Occipital lobe (tissue), 3 donors: ENCODE measurements at places on chromosomes 1 and 21. TPM values are rescaled to one million over a fixed set of nuclear protein-coding genes. Genes with fewer than 3 reads are reported as not detected.
A peak's percentile ranks its signal among the peaks of the same experiment; 100 is the strongest.

DNA sequence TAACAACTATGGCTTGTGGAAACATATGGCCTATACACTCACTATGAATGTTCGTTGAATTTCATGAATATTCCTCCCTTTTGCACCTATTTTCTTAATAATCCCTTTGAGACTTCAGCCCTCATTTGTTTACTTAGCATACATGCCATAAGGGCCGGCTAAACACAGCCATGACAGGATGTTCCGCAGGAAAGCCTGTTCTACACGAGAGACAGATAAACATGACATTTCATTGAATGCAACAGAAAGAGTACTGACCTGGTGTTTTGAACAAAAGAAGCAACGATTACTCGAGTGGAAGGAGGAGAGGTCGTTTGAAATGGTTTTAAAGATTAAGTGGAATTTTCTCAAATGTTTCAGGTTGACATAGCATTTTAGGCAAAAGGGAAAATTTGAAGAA lies 459.5 kb upstream of the CXADR start:
- DNase-seq = no peak

DNA sequence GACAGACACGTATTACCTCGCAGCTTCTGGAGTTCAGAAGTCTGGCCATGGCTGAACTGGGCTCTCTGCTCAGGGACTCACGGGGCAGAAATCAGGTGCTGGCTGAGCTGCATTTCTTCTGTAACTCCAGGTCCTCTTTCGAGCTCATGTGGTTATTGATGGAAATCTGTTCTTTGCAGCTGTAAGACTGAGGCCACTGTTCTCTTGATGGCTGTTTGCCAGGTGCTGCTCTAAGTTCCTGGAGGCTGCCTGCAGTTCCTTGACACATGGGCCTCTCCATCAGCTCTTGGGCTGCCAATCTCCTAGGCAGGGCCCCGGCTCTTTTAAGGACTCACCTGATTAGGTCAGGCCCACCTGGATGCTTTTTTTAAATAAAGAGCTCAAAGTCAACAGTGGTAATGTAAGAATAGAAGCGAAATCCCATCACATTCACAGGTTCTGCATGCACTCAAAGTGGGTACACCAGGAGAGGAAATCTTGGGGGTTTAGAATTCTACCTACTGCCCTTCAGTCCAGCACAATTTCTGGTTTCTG lies 139.1 kb downstream of the KAZN start:
- DNase-seq = no peak

- DNase-seq = no peak
Observed at GRCh38 chr1:151613282-151613780, 1.5 kb downstream of the SNX27 start.

DNA sequence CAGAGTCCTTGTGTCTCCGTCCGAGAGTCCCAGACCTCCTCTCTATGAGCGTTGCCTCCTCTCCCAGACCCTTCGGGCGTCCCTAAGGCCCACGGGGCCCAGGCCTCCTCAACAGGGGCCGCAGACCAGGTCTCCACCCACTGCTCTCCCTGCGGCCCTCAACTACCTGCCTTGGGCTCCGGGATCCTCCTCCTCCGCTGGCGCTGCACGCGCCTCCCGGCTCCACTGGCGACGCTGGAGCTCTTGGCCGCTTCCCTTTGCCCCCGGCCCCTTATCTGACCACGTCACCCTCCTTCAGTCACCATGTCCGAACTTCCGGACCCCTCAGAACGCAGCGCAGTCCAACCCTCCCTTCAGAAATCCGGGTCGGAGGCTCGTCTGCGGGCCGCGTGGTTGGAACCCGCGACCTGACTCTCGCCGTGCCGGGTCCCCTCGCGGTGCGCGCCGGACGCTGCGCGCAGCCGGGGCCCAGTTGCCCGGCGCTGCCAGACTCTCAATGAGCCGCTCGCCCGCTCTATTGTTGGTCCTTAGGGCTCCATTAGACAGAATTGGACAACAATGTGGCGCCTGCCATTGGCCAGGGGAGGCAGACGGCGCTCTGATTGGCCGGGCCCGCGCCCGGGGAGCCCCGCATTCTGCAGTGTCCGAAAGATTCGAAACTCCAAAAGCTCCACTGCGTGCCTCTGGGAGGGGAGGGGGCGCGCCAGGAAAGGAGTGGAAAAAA lies at the start of gene DMRTA2:
Gene DMRTA2 (minus strand): TSS at position 498 of the 724 bp plus-strand sequence. CDS start 1,907 bp downstream, outside the sequence.
- DNase-seq = peak; percentile 12

DNA sequence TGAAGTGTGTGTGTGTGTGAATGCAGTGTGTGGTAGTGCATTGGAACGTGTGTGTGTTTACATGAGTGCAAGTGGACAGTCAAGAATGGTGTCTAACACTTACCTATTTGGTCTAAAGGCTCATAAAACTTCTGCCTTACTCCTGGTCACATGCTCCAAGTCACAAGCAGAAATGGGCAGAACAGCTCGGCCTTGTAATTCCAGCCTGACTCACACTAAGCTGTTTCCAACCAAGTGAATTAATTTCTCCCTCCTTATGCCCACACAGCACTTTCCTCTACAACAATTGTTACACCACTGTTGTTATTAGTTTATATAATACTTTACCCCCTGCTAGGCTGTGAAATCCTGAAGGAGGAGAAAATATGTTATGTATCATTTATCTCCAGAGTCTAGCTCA lies 43.8 kb downstream of the DDR2 start:
- peak; percentile 10 for DNase-seq

GRCh38 chr1:38020396-38020795 lies 7.9 kb downstream of the UTP11 start:
- no peak for DNase-seq

- no peak for DNase-seq
Observed at GRCh38 chr1:40844079-40844478, 18.1 kb downstream of the CITED4 start.

- DNase-seq = no peak
Observed at GRCh38 chr1:166233750-166234366, 67.1 kb upstream of the FAM78B start.

DNA sequence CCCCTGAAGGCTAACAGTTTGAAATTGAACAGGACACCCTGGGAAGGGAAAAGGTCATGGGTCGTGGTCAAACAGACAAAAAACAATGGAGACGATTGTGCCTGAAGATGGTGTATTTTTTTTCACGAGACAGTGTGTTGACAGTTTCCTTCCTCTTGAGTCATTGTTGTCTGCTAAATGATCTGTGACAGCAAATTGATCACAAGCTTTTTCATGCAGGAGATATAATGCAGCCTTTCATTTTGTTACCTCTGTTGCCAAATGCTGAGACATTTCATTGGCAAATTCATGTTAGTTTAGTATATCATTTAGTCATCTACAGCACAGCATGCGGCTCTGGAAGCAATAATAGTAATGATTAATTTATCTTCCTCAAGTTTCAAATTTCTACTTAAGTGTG lies 27.7 kb downstream of the UBE2U start:
- no peak for DNase-seq

DNA sequence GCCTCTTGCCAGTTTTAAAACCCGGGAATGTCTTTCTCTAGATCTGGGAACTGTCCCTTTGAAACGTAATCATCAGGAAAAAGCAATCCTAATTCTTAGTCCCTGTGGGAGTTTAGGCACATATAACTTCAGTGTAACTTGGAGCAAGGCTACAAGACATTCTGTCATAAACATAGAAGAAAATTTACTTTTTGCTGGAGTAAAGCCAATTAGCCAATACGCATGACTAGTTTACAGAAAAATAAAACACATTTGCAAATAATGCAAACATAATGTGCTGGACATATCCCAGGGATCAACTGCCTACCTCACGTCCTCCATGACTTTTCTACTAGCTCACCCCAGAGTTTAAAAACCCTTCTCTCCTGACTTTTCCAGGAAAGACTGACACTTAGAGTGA lies 970.6 kb downstream of the MRPL39 start:
- DNase-seq = no peak

DNA sequence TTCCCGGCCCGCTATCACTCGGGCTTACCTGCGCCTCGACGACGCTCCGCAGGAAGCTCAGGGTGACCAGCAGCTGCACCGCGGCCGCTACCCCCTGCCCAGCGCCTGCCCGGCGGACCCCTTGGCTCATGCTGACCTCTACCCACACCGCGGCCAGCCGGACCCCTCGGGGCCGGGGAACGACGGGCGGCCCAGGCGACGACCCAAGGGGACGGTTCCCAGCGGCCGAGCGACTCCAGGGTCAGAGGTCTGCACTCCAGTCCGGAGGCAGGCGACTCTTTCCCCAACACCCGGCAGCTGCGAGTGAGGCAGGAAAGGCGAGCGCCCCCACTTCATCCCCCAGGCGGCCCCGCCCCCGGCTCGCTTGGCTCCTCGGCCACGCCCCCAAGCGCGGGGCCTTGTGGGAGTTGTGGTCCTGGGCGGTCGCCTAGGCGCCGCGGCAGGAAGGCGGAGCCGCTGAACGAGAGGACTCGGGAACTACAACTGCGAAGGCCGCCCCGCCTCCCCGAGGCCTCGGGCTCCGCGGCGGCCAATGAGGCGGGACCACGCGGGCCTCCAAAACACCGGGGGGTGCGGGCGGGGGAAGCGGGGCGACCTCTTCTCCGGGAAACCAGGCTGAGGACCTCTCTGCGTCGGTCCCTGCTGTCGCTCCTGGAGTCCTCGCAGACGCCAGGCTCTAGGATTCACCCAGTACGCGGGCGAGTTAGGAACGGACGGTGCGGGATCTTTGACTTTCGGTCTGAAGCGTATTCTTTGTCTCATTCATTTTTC lies at the start of gene ERO1B:
Gene ERO1B (minus strand): TSS at position 305 of the 771 bp plus-strand sequence. CDS start 175 bp downstream, at position 130.
- peak; percentile 96 for DNase-seq

- DNase-seq = no peak
Observed at GRCh38 chr1:243488459-243489157, 232.8 kb downstream of the SDCCAG8 start.

- DNase-seq = no peak
Observed at GRCh38 chr1:111441573-111442192, 7.4 kb downstream of the WDR77 start.

GRCh38 chr1:78141531-78142231 lies 95.9 kb downstream of the GIPC2 start:
- DNase-seq = no peak

GRCh38 chr1:100785470-100786052 lies 66.0 kb downstream of the VCAM1 start:
- DNase-seq = no peak

- DNase-seq = no peak
Observed at GRCh38 chr1:3558036-3558726, 53.1 kb downstream of the MEGF6 start.

GRCh38 chr1:115074839-115075534 lies 14.3 kb downstream of the TSPAN2 start:
- DNase-seq = no peak

GRCh38 chr1:55747408-55747841 lies 532.3 kb upstream of the USP24 start:
- DNase-seq = no peak

GRCh38 chr1:184272175-184272866 lies 114.5 kb upstream of the C1orf21 start:
- DNase-seq = no peak

- DNase-seq = peak; percentile 82
Observed at GRCh38 chr1:212950243-212951125, at the start of gene VASH2. TSS of gene VASH2 (plus strand) at chr1:212950541. CDS start at chr1:212951543, 1,002 bp downstream.

GRCh38 chr1:13992489-13993285 lies 292.7 kb downstream of the PRDM2 start:
- no peak for DNase-seq

GRCh38 chr21:43903451-43904091 lies 38.5 kb downstream of the AGPAT3 start:
- no peak for DNase-seq

- DNase-seq = no peak
Observed at GRCh38 chr1:225509376-225509707, 81.5 kb upstream of the LBR start.

GRCh38 chr1:91673613-91674012 lies 173.0 kb downstream of the CDC7 start:
- no peak for DNase-seq

GRCh38 chr1:235421751-235422150 lies 54.5 kb downstream of the TBCE start:
- DNase-seq = no peak

- DNase-seq = no peak
Observed at GRCh38 chr21:43957128-43957571, 55.0 kb upstream of the TRAPPC10 start.

Gene FCRL5
- total RNA-seq = not detected

Gene COL8A2
- 1.1 TPM for total RNA-seq

Gene ASPM
- total RNA-seq = 8.9 TPM

Gene HRNR
- not detected for total RNA-seq

Gene CELA3A
- not detected for total RNA-seq

Gene NT5C1A
- 0.94 TPM for total RNA-seq

Gene GREM2
- total RNA-seq = 7.0 TPM

Gene DMBX1
- total RNA-seq = not detected
